ENCODE measurements at places on chromosomes 13 and 19.
A peak's percentile ranks its signal among the peaks of the same experiment; 100 is the strongest.

DNA sequence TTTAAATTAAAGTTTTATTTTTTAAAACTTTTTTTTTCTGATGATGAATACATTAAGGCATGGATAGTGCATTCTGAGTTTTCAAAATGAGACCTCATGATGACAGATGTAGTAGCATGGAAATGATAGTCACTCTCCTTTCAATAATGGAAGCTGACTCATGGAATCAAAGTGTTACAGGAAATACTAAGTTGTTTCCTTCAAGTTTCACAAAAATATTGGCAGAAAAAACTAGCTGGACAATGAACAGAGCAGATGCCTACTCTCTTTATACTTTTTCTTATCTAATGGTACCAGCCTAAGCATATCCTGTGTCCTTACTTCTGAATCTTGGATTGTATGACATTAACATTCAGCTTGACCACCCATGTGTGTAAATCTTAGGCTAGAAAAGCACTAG lies 1337.3 kb downstream of the PCDH9 start:
- no peak for DNase-seq

GRCh38 chr13:46687810-46688209 lies 109.2 kb downstream of the ESD start:
- peak; percentile 89 for DNase-seq

DNA sequence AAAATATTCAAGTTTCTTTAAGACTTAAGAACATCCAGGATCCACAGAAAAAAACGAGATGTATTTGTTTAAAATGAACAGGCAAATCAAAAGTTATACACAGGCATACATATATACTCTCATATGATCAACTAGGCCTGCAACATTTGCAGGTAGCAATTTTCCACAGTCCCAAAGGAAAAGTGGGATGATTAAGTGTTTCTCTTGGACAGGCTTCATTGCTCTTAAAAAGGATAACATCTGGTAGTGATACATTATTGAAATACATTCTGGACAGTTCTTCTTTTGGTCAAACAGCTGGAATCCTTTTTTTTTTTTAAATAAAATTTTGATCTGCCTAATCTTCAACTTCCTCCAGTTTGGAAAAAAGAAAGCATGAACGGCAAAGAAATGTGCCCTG lies 114.8 kb upstream of the TDRD3 start:
- no peak for DNase-seq

DNA sequence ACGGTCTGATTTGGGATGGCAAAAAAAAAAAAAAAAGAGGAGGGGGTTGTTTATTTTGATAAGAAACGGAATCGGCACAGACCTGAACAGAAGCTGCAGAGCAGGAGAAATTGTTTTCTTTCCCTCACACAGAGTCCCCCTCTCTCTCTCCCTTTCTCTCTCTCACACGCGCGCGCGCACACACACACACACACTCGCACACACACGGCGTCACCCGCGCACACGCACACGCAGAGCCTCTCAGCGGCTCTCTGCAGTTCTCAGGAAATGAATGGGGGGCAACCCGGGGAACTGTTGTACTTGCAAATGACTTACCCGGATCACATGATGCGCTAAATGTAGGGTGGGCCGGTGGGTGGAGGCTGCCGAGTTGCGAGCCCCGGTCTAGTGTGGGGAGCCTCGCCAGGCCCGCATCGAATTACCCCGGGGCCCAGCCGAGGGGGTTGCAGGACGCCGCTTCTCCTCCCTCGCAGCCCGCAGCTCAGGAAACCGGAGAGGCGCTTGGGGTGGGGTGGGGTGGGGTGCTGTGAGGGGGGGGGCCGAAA lies 475 bp downstream of the KLF12 start:
- DNase-seq, result peak; percentile 66

GRCh38 chr19:41431426-41432386 lies 4.5 kb upstream of the B3GNT8 start:
- DNase-seq, result peak; percentile 82

DNA sequence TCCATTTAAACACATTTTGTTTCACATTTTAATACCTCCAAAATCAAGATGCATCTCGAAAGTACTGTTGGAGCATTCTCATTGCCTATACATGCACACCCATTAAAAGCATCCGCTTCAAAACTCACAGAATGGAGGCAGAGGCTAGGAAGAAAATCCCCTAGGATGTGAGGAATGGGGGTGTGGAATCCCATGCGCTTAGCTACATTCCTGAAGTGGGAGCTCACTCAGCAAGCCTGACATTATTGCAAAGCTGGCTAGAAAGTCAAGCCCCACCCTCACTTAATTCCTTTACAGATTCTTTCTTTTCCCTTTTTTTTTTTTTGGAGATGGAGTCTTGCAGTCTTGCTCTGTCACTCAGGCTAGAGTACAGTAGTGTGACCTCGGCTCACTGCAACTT lies 4.6 kb upstream of the FAM32A start:
- DNase-seq, result no peak

DNA sequence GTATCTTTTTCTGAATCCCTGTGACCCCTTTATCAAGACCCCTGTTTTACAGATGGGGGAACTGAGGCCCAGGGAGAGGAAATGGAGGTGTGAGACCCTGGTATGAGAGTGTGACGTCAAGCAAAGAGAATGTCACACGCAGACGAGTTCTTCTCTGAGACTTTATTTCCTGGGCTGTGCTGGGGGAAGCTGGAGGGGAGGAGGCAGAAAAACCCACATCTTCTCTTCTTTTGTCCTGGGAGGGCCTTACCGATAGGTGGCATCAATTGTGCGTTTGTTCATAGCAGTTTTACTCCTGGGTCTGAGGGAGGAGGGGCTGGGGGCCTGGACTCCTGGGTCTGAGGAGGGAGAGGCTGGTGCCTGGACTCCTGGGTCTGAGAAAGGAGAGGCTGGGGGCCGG lies 4.9 kb upstream of the KLK15 start:
- peak; percentile 37 for DNase-seq

DNA sequence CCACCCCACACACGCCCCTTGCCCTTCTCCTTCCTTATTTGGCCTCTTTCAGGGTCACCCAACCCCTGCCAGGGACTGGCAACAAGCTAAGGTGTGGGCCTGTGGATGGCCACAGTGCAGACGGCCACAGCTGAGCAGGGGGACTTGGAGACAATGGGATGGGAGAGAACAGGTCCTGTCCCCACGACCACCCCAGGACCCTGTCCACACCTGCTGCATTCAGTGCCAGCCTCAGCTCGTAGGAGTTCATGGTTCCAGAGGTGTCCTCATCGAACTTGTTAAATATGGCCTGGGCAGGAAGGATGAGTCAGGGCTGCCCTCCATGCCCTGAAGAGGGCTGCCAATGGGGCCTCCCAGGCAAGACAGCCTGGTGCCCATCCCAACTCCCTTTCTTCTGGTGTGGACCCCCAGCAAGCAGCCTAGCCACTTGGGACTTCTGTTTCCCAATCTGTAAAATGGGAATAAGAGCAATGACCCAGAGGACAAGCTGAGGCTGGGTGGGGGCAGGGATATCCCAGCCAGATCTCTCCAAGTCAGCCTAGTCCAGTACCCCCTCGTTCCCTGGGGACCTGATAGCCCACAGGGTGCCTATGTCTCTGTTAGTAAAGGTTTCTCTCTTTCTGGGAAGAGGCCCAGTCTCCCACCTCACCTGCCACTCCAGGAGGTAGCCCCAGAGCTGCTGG lies 10.6 kb downstream of the CAPN12 start:
- peak; percentile 21 for DNase-seq

DNA sequence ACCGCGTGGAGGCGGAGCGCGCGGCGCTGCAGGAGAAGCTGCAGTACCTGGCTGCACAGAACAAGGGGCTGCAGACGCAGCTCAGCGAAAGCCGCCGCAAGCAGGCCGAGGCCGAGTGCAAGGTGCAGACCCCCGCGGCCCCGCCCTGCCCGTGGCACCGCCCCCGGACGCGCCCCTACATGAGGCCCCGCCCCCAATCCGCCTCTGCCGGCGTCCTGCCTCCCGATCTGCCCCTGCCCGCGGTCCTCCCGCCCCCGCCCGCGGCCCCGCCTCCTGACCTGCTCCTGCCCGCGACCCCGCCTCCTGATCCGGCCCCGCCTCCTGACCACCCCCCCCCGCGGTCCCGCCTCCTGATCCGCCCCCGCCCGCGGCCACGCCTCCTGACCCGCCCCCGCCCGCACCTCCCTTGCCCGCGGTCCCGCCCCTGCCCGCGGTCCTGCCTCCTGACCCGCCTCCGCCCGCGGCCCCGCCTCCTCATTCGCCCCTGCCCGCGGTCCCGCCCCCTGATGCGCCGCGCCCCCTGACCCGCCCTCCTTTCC lies 11.7 kb downstream of the PRR36 start:
- peak; percentile 86 for DNase-seq

DNA sequence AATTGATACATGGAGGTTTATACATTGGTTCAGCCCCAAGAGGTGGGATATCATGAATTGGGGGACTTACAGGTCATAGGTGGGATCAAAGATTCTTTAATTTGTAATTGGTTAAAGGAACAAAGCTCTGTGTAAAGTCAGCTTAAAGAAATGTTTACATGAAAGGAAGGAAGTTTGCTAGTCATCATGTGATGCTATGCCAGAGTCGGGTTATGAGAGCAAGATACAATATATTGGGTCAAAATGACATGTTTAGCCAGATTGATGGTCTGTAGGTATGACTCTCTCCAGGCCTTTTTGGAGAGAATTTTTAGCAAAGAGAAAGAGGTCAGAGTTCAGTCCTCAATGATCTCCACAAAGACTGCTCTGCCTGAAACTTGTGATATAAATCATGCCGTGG lies 5.3 kb upstream of the CYSLTR2 start:
- no peak for DNase-seq

DNA sequence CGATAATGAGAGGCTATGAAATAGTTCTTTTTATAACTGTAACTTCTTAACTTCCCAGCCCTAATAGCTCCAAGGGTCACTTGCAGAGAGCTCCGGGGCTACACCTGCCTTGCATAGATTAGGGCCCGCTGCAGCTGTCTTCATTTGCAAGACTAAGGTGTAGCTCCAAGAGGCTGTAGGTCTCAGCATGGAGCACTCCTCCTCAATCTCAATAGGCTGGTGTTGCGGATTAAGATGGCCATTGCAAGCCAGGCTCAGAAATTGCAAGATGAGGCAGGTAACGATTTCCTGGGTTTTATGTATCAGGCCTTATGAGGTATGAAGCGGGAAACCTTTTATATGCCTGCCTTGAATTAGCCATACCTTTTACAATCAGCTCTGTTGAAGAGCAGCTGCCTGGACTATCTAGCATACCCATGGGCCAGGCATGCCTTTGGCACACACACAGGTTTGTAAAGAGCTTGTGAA lies 185.7 kb downstream of the TM9SF2 start:
- no peak for DNase-seq

- peak; percentile 84 for DNase-seq
Measured at GRCh38 chr13:95494082-95494681, 58.3 kb upstream of the CLDN10 start.

DNA sequence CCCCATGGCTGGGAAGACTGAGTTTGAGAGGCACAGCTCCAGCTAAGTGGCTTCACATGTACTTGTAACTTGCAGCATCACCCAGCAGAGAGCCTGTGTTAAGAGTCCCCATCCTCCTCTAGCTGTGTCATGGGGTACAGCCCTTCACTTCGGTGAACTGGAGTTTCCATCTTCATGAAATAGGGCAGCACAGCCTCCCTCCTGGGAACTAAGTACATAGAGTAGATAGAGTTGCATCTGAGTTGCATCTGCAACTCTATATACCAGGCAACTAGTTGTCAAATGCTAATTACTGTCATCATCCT lies 1.2 kb downstream of the PRDX2 start:
- peak; percentile 87 for DNase-seq

DNA sequence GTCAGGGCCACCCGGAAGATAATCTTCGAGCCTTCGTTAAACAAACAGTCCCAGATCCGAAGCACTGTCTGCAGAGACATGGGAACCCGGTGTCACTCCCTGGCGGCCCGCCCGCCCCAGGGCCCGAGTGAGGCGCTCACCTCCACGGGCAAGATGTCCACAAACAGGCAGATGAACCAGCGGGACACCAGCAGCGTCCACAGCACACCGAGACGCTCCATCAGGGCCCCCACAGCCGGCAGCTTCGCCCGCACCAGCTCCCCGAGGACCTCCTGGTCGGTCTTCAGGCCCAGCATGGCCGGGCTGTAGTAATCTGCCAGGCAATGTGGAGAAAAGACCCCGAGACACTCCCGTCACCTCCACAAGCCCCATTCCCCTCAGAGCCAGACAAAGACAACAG lies 28.7 kb downstream of the LAMP1 start:
- DNase-seq, result no peak

- DNase-seq, result peak; percentile 67
Measured at GRCh38 chr19:46913852-46914430, 53.1 kb downstream of the ARHGAP35 start.

DNA sequence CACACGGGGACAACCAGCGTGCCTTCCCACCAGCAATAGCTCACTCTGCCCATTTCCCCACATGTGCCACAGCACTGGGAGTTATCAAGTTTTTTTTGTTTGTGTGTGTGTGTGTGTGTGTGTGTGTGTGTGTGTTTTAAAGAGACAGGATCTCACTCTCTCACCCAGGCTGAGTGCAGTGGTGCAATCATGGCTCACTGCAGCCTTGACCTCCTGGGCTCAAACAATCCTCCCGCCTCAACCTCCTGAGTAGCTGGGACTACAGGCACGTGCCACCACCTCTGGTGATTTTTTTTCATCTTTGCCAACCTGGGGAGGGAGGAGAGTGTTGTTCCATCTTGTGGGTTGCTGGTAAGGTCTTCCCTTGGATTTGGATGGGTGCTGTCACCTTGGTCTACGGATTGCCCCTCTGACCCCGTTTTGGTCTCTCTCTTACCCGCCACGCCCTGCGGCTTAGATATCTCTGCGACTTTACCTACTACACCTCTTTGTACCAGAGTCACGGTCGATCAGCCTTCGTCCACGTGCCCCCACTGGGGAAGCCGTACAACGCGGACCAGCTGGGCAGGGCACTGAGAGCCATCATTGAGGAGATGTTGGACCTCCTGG lies 22.6 kb downstream of the PGPEP1 start:
- no peak for DNase-seq

- no peak for DNase-seq
Measured at GRCh38 chr13:86710896-86711295, 911.7 kb upstream of the SLITRK6 start.

DNA sequence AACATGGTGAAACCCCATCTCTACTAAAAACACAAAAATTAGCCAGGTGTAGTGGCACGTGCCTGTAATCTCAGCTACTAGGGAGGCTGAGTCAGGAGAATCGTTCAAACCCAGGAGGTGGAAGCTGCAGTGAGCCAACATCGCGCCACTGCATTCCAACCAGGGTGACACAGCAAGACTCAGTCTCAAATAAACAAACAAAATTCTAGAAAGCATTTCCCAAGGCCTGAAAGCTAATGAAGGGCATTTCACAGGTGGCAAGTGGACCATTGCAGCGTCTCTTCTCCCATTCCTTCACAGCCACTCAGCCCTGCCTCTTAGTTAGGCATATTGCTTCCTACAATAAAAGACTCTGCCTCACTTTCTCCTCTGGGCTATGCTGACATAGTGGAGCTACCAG lies 13.5 kb upstream of the RXFP2 start:
- DNase-seq, result no peak

GRCh38 chr19:42130254-42130573 lies 2.0 kb downstream of the POU2F2 start:
- DNase-seq, result no peak
